Esophagus squamous epithelium (tissue), 5 donors: ENCODE measurements at places on chromosomes 6 and 20.

- DNase-seq: no peak
Measured at GRCh38 chr6:45746046-45746445, 269.6 kb downstream of the CLIC5 start.

GRCh38 chr6:92684386-92684785 is 735.0 kb downstream of the EPHA7 start:
- no peak for DNase-seq

- no peak for DNase-seq
Measured at GRCh38 chr6:128363020-128363813, 157.2 kb downstream of the PTPRK start.

GRCh38 chr6:116127771-116128493 is 2.0 kb upstream of the COL10A1 start:
- no peak for DNase-seq

- DNase-seq: no peak
Measured at GRCh38 chr6:13098793-13099570, 229.4 kb downstream of the TBC1D7 start.

DNA sequence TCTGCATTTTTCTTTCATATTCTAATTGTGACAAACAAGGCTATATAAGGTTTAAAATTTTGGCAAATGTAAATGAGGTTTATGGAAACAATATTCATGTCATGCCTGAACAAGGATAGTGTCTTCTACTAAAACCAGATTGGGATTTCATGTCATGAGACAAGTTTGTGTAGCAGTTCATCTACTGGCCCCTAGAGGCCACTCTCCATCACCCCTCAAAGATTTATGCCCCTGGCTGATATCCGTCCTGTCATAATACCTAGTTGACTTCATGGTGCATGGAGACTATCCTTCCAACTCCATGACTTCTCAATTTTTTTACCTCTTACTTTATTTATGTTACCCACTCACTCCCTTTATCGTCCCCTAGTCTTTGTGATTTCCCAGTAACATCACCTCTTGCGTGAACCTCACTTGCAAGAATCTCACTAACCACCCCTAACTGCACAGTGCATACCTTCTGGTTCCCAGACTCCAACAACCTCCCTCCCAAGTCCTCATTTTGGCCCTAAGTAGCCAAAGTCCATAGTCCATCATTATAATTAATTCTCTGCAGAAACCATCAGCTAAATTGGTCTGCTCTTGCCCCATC is 179.8 kb downstream of the TASP1 start:
- DNase-seq: no peak

- DNase-seq: no peak
Measured at GRCh38 chr20:10665027-10665561, 8.7 kb downstream of the JAG1 start.

DNA sequence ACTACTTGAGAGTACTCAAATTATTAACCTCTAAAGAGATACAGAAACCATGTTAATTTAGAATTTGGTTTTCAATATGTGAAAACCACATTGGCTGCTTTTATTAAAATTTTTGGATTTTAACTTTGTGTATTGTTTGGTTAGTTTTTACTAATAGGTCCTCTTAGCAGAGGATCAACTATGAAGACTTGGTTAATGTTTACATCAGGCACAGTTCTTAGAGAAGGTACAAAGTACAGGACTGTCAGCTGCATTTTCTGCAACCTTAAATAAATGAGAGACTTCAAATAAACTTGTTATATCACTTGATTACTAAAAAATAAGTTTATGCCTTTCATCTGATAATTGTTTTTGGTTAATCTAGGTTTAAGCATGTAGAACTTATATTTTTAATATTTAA is 89.1 kb downstream of the PHF3 start:
- no peak for DNase-seq

DNA sequence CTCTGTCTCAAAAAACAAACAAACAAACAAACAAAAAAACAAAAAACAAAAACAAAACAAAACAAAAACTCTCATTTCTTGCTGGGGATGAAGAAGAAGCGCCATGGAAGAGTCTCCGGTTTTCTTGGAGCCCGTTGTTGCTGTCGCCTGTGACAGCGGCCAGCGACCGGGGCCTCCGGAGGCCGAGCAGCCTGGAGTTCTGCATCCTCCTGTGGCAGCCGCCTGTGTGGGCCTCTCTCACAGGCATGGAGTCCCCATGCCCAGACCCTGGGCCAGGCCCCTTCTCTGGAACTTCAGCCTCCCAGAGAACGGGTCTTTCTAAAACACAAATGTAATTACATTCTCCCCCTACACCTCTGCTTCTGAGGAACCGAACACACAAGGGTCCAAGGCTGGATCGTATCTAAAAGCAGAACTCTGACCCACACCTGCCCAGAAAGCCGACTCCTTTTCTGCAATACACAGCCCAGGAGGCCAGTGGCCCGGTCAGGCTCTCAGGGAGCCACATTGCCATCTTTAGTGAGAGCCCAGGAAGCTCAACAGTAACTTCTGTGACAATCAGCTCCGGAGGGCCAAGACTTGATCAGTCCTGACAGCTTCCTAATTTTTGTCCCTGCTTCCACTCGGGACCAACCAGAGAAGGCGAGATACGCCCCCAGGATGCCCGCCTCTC is 18.5 kb downstream of the DACT2 start:
- no peak for DNase-seq

- DNase-seq: no peak
Measured at GRCh38 chr6:123990376-123990775, 186.7 kb downstream of the NKAIN2 start.
